ENCODE measurements at places on chromosomes 5 and 9.

DNA sequence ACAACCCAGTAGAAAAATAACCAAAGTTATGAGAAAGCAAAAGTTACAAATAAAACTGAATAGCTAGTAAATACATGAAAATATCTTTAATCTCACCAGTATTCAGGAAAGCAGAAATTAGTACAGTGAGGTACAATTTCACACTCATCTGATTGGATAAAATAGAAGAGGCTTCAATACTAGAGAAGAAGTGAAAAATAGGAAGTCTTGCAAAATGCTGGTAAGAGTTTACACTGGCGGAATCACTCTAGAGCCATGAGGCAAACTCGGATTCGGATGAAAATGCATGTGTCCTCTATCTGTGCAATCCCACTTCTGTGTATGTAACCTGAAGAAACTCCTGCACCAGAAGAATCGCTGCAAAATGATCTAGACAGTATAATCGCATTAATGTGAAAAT, 128.9 kb downstream of the CCDC192 start:
- DNase-seq = no peak

DNA sequence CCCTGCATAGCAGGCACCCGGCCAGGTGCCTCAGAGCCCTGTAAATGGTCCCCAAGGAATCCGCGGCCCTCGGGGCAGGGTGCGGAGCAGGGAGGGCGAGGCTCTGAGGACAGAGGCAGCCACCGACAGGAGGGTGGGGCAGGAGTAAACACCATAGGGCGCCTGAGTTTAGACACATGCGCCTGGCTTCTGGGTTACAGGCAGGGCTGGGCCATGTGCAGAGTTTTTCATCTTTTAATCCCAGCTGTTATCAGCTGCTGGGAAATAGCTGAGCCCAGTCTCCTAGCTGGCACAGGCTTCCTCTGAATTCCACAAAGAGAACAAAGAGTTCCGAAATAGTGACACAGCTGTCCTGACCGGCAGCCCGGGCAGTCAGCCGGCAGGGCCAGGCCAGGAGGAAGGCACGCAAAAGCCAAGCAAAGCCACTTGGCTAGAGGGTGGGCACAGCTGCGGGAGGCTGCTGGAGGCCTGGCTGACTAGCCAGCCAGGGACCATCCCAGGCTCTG, 98.9 kb upstream of the PHYKPL start:
- no peak for DNase-seq

DNA sequence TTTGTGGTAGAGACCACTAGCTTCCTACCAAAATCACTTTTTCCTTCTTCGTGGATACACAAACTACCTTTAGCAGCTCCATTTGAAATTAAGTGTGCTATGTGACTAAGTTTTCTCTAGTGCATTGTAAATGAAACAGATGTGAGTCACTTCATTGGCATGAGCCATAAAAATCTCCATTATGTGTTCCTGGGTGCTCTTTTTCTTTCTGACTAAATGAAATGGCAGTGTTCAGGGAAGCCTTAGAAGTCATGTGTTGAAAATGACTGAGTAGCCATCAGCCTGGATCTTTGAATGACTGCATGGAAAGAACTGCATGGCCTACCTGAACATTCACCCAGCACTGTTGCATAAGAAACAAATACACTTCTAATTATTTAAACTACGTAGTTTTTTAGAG, 107.9 kb downstream of the NDUFAF2 start:
- peak; percentile 77 for DNase-seq

- DNase-seq = peak; percentile 42
Measured at GRCh38 chr5:126811515-126812198, 34.7 kb downstream of the LMNB1 start.

DNA sequence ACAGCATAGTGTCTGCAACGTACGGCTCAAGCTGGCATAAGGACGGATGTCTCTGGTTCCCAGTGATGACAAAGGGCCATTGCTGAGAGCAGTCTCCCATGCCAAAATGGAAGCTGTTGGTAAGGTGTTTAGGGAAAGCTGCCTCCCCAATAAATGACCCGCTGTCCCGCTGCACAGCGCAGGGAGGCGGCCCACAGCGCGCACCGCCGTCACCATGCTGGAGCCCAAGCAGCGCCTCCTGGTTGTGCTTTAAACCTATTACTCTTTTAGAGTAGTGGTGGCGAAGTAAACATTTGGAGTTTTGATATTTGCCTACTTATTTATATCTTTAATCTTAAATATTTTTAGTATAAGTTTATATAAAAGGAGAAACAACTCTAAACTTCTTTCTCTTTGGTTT, 70.4 kb upstream of the C5orf63 start:
- DNase-seq = no peak

GRCh38 chr9:12774861-12775678, at the start of gene LURAP1L:
Gene LURAP1L (plus strand): TSS chr9:12775020. CDS start chr9:12775716, 696 bp downstream.
- DNase-seq = peak; percentile 89

GRCh38 chr9:132770770-132771310, 100.6 kb downstream of the GTF3C4 start:
- DNase-seq = no peak

DNA sequence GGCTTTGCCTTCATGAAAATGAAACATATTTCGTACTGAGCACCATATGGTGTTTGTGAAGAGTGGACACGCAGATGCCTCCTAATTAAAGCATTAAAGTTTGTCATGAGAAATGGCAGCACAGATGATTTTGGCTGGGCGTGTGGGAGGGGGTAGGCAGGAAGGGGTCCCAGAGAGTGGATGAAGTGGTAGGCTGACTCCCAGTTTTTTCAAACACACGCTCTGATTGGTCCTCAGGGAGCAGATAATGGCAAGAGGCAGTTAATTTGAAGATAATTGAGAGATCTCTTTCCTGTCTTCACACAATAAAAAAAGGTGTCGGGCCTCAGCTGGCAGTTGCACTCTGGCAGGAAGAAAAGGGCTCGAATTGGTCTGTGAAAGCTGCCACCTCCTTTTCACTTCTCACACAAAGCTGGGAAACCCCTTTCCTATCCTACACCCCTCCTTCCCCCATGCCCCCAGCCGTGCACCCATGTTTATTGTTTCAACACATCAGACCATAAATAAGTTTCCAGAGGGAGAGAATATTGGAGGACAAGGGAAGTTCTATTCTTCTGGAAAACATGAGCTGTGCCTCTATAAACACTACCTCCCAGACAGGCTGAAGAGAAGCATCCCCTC, 429.6 kb downstream of the ARHGEF28 start:
- no peak for DNase-seq

DNA sequence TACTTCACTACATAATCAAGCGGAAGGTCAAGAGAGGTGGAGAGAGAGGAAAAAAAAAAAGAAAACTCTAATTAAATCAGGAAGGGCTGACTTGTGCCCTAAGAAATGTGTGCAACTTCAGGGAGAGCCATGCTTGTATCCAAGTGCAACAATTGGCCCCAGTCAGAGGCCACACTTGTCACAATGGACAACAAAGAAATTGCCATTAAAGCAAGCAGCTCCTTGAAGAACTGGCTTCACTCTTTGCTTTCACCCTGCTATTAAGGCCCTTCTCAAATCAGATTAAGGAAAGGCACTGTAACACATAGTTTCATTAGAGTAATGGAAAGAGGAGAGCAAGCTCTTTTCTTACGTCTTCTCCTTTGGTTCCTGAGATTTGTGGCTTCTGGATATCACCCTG, 480.9 kb upstream of the WWC1 start:
- DNase-seq = no peak

GRCh38 chr5:146919304-146919703, 40.7 kb upstream of the PPP2R2B start:
- DNase-seq = no peak

DNA sequence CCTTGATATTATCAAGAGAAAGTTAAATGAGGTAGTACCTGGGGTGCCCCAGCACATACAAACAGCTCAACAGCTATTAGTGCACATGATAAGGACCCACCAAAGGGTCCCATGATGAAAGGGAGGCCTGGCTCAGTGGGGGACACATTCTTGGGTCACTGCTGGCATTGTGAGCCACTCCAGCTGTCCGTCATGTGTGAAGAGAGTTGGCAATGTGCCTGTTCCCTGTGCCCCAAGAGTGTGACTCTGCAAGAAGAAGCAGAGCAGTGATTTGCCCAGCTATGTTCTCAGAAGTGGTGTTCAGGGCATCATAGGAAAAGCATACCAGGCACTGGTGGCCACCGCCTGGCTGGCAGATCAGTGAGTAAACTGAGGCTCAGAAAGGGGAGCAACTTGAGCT, 37.1 kb upstream of the TDRD7 start:
- DNase-seq = no peak

DNA sequence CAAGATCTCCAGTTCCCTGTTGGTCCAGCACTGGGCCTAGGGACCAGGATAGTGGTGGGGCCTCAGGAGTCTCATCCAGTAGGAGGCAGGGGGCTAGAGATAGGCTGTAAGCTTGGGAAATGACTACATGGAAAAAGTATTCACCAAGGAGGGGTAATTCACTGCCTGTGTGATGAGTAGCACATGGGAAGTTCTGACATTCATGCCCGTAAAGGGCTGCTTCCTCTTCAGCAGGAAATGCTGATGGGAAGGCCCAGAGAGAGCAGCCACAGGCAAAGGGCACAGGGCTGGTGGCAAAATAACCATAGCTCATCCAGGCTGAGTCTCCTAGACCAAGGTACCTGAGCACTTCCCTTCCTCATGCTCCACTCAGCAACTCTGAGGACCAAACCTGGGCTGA, 23.1 kb upstream of the FRRS1L start:
- DNase-seq = no peak

DNA sequence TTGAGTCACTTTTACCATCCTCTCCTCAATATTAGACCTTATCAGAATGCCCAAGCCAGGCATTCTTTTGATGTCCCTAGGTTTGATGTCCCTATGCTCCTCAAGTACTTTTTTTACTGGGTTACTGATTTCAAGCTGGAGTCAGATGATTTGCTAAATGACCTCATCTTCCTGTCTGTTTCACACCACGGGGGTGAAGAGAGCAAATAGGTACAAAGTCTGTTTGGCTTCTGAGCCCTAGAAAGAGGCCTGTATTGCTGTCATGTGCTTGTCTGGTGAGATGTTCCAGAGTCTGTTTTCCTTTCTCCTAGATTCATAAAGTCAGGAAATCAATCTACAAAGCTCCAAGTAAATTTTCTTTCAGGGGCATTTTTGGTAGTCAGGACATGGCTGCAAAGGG, 12.7 kb upstream of the DAB2 start:
- DNase-seq = no peak

DNA sequence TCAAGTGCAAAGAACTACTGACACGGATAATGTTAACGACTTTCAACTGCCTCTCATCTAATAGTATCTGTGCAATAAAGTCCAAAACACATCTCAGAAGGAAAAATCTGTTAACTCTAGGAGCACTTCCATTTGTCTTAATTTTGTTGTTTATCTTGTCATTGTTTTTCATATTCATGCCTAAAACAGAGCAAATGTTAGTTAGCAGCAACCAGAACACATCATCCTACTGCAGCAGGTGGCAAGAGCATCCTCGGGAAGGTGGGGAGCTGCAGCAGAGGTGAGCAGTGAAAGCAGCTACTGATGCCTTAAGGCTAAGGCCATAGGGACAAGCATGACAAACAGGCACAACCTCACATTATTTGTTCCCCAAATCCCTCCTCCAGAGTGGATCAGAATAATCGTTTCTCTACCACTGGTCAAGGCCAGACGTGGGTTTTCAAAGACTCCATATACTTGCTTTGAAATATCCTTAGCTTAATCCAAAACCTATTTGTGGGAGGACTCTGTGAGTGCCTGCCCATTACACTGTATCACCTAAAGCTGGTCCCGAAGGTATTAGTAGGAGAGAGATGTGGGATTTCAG, 1.0 kb downstream of the HMGCS1 start:
- no peak for DNase-seq

GRCh38 chr9:99463131-99463530, 241.0 kb downstream of the SEC61B start:
- DNase-seq = no peak

- DNase-seq = no peak
Measured at GRCh38 chr9:98808875-98809274, 1.4 kb downstream of the GALNT12 start.

GRCh38 chr5:82356808-82357671, 78.9 kb upstream of the RPS23 start:
- DNase-seq = peak; percentile 65

DNA sequence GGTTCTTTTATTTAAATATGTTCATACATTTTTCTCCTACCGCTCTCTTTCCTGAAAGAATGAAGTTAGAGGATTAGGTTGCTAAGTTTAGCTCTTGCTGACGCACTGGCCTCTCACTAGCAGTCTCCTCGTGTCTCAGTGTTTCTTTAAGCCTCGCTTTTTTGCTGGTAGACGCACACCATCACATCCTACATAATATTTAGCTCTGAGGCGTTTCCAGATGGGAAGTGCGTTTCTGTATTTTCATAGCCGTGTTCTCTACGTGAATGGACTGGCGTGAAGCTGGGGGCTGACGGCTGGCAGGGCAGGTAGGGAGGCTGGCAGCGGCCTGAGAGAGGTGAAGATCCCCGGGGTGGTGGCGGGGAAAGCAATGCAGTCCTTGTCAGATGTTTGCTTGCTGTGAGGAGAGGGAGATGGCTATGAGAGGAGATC, 79.2 kb upstream of the SPRY4 start:
- peak; percentile 74 for DNase-seq

DNA sequence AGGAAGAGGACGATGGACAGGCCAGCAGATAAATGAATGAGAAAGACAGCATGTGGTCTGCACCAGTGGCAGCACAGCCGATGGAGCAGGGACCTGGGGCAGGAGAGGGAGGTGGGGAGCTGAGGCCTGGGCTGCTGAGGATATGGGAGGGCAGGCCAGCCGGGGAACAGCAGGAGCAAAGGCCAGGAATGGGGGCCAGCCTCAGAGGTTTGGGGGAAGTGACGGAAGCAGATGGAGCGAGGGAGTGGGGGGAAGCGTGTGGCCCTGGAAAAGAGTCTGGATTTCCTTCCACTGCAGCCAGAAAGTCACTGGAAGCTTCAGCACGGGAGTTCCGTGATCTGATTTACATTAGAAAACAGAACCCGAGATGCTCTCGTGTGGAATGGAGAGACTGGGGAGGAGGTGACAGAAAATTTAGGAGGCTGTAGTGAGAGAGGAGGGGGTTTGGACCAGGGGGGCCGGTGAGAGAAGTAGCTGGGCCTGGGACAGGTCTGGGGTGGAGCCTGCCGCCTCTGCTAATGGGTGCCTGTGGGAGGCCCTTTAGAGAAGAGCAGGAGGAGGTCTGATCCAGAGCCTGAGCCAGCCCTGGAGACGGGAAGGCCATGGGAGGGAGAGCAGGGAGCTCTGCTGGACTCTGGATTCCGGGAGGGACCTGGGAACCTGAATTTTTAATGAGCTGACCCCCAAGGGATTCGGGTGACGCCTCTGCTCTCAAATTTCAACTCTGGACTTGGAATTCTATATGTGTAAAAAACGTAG, 65.4 kb downstream of the TSPAN17 start:
- DNase-seq = no peak

All from adipocyte (in vitro differentiated cells).